ENCODE measurements at places on chromosomes 7 and 10. TPM values are rescaled to one million over a fixed set of nuclear protein-coding genes. Genes with fewer than 3 reads are reported as not detected.

- no peaks in the 10 kb centered on the region for H3K27me3 ChIP-seq
- no peak for DNase-seq
- H3K4me1 ChIP-seq: peaks cover 23% of the 10 kb centered on the region
- H3K4me3 ChIP-seq: no peak overlapping the region
- H3K27ac ChIP-seq: no peak overlapping the region
- peaks cover 9% of the 10 kb centered on the region for H3K36me3 ChIP-seq
Measured at GRCh38 chr7:134450294-134451000, 8.5 kb downstream of the AKR1B1 start.

DNA sequence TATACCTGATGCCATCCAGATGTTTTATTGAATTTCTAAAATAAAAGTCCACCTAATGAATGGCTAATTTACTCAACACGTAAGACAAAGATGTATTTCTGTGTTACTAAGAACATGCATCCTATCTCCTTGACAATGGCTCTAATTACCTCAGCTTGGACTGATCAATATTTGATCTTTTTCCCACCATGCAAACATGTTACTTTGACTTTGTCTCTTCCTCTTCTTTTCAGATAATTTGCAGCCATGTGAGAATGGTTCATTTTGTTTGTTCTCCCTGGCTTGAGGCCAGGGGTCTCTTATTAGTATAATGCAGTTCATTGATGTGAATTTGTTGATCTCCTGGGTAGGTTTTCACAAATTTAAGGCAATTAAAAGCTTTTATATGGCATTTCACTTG lies 302.1 kb downstream of the ADK start:
- peaks cover 15% of the 10 kb centered on the region for H3K36me3 ChIP-seq
- H3K4me1 ChIP-seq: peaks cover 14% of the 10 kb centered on the region
- H3K4me3 ChIP-seq: no peak overlapping the region

The NME8 gene
- not detected for total RNA-seq

The NOLC1 gene
- 124 TPM for total RNA-seq

The MMRN2 gene
- total RNA-seq: not detected
